ENCODE measurements at places on chromosomes 12 and 14. TPM values are rescaled to one million over a fixed set of nuclear protein-coding genes. Genes with fewer than 3 reads are reported as not detected.

GRCh38 chr12:28033538-28033915 is 61.0 kb upstream of the PTHLH start:
- no peak overlapping the region for H3K27ac ChIP-seq
- H3K4me3 ChIP-seq = no peak overlapping the region
- no peak for DNase-seq
- no peaks in the 10 kb centered on the region for H3K4me1 ChIP-seq
- no peaks in the 10 kb centered on the region for H3K36me3 ChIP-seq

DNA sequence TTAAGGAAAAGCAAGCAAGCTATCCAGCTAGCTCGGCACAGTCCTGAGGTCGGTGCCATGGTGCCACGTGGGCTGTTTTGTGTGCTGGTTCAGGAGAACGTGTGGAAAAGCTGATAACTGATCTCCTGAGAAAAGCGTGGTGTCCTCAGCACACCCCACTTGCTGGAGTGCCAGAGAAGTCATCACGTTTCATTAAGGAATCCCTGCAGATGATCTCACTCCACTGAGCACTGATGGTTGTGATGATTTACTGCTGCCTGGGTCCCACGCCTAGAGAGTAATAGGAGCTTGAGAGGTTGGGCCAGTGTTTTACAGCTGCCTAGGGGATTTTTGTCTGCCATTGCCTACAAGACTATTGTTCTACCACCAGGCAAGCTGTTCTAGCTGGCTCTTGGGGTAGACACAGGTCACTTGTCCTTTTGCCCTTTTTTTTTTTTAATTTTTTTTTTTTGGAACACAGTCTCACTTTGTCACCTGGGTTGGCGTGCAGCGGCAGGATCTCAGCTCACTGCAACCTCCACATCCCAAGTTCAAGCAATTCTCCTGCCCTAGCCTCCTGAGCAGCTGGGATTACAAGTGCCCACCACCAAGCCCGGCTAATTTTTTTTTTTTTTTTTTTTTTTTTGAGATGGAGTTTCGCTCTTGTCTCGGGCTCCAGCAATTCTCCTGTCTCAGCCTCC is 42.3 kb upstream of the EVL start:
- no peak overlapping the region for H3K27ac ChIP-seq
- H3K4me3 ChIP-seq = no peak overlapping the region
- DNase-seq = no peak
- H3K36me3 ChIP-seq = no peaks in the 10 kb centered on the region
- no peaks in the 10 kb centered on the region for H3K27me3 ChIP-seq

DNA sequence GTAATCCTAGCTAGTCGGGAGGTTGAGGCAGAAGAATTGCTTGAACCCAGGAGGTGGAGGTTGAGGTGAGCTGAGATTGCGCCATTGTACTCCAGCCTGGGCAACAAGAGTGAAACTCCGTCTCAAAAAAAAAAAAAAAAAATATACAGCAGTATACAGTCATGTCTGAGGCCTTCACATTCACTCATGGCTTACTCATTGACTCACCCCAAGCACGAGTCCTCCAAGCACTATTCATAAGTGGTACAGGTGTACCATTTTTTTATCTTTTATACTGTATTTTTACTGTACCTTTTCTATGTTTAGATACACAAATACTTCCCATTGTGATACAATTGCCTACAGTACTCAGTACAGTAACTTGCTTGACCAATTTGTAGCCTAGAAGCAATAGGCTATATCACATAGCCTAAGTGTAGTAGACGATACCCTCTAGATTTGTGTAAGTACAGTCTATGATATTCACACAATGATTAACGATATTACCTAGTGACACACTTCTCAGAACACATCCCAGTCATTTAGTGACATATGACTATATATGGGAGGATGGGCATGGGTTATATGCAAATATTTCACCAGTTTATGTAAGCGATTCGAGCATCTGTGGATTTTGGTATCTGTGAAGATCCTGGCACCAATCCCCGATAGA is 12.2 kb downstream of the LLPH start:
- H3K36me3 ChIP-seq = peaks cover 27% of the 10 kb centered on the region
- no peaks in the 10 kb centered on the region for H3K27me3 ChIP-seq
- no peak for DNase-seq
- peaks cover 17% of the 10 kb centered on the region for H3K4me1 ChIP-seq

DNA sequence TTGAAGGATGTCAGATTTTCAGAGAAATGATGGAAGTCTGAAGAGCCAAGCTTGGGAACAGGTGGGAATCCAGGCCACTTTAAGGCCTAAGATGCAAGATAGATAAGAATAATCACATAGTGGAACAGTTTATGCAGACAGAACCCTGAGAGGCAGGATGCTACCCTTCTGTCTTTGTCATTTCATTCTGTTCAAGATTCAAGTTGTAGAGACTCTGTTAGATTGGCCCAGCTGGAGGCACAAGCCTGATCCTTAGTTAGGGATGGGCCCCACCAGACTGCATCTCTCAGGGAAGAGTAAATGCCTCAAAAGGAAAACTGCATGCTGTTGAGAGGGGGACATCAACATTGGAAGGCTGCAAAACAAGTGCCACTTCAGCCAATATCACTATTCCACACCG is 287.0 kb downstream of the PCNX1 start:
- no peak overlapping the region for H3K4me3 ChIP-seq
- no peak for DNase-seq
- H3K36me3 ChIP-seq = no peaks in the 10 kb centered on the region
- H3K4me1 ChIP-seq = no peaks in the 10 kb centered on the region
- no peak overlapping the region for H3K27ac ChIP-seq
- H3K27me3 ChIP-seq = peaks cover 19% of the 10 kb centered on the region

GRCh38 chr14:64918216-64918615 is 4.0 kb downstream of the CHURC1 start:
- H3K4me1 ChIP-seq = peaks cover 50% of the 10 kb centered on the region
- no peak for DNase-seq
- no peak overlapping the region for H3K27ac ChIP-seq
- no peaks in the 10 kb centered on the region for H3K27me3 ChIP-seq

DNA sequence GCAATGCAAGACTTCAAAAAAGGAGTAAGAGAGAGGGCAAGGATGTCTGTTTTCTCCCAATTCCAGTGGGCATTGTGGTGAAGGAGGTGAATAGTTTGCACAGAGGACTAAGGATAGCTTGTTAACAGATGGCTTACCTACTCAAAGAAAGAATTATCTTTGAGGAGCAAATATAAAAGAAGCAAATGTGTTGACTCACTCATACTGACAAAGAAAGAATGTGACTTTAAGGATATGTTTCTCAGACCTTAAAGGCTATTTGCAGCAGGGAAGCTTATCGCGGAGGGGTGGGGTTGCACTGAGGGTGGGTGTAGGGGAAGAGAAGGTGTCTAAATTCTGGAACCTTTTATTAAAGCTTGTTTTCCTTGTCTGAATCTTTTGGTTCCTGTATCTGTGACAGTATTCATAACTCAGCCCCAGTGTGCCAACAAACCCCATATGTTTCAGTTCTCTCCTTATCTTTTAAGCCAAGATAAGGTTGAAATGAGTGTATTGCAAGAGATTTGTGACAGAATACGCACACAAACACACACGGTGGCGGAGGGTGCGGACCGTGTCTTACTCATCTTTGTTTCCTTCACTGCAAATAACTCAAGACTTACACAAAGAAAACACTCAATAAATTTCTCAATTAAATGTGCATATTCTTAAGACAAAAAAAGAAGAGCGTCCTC is 146.4 kb upstream of the ARID2 start:
- no peaks in the 10 kb centered on the region for H3K36me3 ChIP-seq
- no peaks in the 10 kb centered on the region for H3K4me1 ChIP-seq
- H3K4me3 ChIP-seq = no peak overlapping the region
- no peak for DNase-seq
- no peak overlapping the region for H3K27ac ChIP-seq

DNA sequence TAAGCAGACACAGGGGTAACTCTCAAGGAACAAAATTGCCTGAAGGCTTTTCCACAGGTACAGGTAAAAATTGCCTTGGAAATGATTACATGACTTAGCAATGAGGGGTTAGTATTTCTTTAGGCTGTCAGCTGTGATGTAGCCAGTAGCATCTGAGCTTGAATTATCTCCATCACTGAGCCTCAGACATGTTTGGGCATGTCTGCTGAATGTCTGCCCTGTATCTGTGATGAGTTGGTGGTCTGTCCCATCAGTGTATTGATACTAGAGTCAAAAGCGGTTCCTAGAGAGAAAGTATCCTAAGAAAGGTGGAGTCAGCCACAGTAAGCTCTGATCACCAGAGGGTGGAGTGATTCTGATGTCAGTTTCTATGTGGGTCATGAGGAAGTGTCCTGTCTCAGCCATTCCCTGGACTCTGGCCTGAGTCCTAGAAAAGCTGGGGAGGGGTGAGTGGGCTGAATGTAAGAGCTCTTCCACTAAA is 16.3 kb downstream of the AKAP6 start:
- no peak overlapping the region for H3K4me3 ChIP-seq
- H3K27ac ChIP-seq = no peak overlapping the region
- no peaks in the 10 kb centered on the region for H3K36me3 ChIP-seq
- no peak for DNase-seq
- no peaks in the 10 kb centered on the region for H3K27me3 ChIP-seq
- peaks cover 6% of the 10 kb centered on the region for H3K4me1 ChIP-seq

The EFS gene
- not detected for total RNA-seq

The NGB gene
- total RNA-seq = not detected

The DEPDC4 gene
- 2.1 TPM for total RNA-seq
